ENCODE measurements at places on chromosomes 5 and 9. TPM values are rescaled to one million over a fixed set of nuclear protein-coding genes. Genes with fewer than 3 reads are reported as not detected.

The PCDHGB5 gene
- 10.0 TPM for total RNA-seq

The EDIL3 gene
- total RNA-seq = 11.3 TPM

The STOML2 gene
- 124 TPM for total RNA-seq

The RNF183 gene
- not detected for total RNA-seq

The PRDM9 gene
- not detected for total RNA-seq

The SOHLH1 gene
- not detected for total RNA-seq

The MEIKIN gene
- total RNA-seq = not detected

The PCDHB11 gene
- total RNA-seq = 1.7 TPM

The MBLAC2 gene
- 5.6 TPM for total RNA-seq

The F12 gene
- total RNA-seq = not detected

The ANKRD20A1 gene
- total RNA-seq = not detected

The PCDHB6 gene
- 0.83 TPM for total RNA-seq

The REEP5 gene
- 53.0 TPM for total RNA-seq

The PCDHB7 gene
- 2.8 TPM for total RNA-seq

- no peak for DNase-seq
Observed at GRCh38 chr5:141003791-141004611, 37.7 kb downstream of the PCDHAC2 start.

DNA sequence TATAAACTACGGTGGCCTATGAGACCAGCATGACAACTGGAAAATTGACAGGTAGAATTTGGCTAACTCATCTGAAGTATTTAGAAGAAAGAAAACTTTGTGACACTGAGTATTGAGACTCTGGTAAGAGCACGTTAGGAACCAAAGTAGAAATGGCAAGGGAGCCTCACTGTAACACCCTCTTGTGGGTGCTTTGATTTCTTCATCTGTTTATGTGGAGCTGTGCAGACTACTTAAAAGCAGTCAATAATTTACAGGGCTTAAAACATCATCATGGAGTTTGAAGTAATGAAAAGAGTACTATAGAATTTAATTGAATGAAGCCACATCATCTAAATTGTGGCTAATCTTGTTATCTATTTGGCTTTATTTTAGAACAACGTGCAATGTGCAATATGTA is 414.2 kb downstream of the CCDC171 start:
- no peak for DNase-seq

DNA sequence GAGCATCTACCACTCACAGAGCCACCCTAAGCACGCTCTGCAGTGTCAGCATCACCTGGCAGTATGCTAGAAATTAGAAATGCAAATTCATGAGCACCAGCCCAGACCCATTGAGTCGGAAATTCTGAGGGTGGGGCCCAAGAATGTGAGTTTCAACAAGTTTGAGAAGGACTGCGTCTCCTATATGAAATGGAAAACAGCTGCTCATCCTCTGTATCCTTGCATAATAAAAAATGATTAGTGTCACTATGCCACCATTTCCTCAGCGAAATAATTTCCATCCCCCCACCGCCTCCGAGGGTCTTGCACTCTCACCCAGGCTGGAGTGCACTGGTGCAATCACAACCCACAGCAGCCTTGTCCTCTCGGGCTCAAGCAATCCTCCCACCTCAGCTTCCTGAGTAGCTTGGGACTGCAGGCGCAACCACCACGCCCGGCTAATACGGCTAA is 1.3 kb upstream of the IQGAP2 start:
- no peak for DNase-seq

DNA sequence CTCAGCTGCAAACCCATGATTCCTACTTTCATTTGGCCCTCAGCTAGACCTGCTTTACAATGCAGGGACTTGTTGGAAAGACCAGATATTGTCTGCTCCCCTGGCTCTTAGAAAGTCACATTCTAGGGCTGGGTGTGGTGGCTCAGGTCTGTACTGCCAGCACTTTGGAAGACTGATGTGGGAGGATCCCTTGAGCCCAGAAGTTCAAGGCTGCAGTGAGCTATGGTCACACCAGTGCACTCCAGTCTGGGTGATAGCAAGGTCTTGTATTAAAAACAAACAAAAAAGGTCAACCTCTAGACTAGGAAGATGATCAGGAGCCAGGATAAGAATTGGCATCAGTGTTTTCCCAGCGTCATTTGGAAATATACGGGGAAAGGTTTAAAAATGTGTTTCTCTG is 145.8 kb downstream of the PALM2AKAP2 start:
- no peak for DNase-seq

DNA sequence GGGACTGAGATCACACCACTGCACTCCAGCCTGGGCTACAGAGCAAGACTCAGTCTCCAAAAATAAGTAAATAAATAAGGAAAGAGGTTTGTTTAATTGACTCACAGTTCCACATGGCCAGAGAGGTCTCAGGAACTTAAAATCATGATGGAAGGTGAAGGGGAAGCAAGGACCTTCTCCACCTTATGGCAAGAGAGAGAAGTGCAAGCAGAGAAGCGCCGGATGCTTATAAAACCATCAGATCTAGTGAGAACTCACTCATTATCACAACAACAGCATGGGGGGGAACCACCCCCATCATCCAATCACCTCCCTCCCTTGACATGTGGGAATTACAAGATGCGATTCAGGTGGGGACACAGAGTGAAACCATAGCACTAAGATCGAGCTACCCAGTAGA is 22.8 kb upstream of the RGMB start:
- no peak for DNase-seq

GRCh38 chr5:543351-543750 is 19.1 kb upstream of the SLC9A3 start:
- DNase-seq = no peak

GRCh38 chr5:147303976-147304375 is 69.2 kb downstream of the STK32A start:
- no peak for DNase-seq

- DNase-seq = no peak
Observed at GRCh38 chr5:107553117-107553555, 117.6 kb downstream of the EFNA5 start.

DNA sequence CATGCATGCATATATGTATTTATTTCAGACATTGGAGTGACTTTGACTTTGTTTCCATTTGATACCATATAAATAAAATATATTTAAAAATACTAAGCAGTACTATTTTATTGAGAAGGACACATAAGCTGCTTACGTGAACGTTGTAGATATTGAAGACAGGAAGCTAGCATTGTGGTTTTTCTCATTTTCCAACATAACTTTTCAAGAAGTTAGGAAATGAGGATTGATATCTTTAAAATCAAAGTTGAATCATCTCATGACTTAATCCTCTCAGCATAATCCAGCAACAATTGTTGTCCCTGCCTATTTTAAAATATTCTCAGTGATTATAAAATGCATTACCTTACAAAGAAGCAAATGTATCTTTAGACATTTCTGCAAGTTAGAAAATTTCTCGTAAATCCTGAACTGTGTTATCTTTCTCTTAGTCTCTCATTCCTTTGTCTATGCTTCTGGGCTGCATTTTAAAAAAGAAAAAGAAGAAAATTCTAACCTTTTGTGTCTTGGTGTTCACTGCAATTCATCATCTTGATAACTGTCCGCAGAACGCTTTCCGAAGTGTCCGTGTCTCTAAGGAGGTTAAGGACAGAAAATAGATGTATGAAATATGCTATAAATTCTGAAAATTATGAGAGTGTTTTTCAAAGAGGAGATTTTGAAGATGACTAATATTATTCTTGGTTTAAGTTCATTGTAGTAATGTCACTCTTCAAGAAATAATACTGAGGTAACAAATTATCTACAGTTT is 1089.9 kb upstream of the CDH6 start:
- no peak for DNase-seq

DNA sequence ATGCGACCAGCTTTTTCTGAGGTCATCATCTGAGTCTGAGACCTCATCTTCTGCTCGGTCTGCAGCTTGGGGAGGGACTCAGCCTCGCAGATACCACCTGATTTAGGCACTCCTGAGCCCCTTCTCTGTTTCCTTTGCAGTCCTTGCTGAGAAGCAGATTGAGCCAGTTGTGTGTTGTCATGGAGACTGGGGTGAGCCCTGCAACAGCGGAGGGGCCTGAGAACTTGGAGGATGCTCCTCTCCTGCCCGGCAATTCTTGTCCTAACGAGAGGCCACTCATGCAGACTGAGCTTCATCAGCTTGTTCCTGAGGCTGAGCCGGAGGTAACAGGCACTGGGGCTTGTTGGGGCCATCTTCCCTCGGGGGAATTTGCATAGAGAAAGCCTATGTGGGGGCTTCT is 19.2 kb downstream of the TEX53 start:
- no peak for DNase-seq

GRCh38 chr5:150671509-150672236 is 10.6 kb downstream of the MYOZ3 start:
- no peak for DNase-seq

GRCh38 chr9:73026375-73026774 is 73.5 kb upstream of the ALDH1A1 start:
- no peak for DNase-seq

DNA sequence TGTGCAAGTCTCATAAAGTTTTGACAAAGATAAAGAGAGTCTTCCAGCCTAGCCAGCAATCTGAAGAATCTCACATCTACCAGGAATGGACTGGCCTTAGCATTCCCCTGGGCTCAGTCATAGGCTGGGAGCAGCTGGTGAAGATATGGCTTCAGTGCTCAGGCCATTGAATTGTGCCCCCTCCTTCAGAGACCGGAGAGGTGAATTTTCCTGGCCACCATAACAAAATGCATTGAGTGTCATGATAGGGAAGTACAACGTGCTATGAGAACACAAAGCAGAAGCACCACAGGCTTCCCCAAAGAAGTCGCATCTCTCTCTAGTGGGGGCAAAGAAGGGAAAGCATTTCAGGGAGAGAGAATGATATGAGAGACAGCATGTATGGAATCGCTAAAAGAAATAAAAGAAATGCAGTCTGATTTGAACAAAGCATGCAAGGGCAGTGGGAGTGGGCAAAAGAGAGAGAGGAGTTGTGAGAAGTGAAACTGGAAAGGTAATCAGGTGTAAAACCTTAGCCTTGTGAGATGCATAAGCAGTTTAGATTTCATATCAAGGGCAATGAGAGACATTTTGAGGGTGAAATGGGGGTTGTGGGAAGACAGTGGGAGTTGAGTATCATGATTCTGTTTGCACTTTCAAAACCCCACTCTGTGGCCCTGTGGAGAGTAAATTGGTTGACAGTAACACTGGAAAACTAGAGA is 57.1 kb upstream of the NMUR2 start:
- DNase-seq = no peak

DNA sequence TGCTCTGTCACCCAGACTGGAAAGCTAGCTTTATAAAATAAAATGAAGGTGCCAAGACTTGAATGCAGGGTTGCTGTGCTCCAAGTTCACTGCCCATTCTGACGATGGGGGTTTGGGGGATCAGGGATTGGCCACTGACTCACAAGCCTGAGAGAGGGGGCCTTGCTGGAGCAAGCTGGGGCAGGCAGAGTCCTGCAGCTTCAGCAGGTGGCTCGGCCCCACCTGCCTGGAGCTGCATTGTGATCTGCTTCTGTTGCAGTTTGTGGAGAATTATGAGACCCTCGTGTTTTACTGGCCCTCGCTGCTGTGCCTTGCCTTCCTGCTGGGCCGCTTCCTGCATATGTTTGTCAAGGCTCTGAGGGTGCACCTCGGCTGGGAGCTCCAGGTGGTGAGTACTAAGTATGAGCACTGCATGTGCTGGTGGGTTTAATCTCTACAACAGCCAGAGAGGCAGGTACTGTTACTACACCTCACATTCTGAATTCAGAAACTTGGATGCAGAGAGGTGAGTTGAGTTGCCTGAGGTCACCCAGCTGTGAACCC is 31.1 kb upstream of the CCDC180 start:
- no peak for DNase-seq

DNA sequence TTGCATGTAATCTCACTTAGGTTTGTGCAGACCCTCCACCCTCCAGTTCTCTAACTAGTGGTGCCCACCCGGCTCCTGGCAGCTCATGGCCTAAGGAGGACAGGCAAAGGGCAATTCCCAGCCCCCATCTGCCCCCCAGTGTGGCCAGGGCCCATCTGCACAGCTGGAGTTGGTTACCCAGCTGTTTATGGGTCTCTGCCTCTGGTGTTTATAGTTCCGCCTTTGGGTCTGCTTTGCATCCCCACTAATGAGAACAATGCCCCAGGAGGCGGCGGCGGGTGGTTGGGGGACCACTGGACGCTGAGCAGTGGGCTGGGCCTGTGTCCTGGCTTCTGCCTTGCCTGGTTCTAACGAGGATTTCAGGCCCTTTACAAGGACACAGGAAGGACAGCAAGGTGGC is 62.4 kb downstream of the NDST1 start:
- no peak for DNase-seq

- no peak for DNase-seq
Observed at GRCh38 chr9:36484124-36484523, 84.1 kb upstream of the RNF38 start.

DNA sequence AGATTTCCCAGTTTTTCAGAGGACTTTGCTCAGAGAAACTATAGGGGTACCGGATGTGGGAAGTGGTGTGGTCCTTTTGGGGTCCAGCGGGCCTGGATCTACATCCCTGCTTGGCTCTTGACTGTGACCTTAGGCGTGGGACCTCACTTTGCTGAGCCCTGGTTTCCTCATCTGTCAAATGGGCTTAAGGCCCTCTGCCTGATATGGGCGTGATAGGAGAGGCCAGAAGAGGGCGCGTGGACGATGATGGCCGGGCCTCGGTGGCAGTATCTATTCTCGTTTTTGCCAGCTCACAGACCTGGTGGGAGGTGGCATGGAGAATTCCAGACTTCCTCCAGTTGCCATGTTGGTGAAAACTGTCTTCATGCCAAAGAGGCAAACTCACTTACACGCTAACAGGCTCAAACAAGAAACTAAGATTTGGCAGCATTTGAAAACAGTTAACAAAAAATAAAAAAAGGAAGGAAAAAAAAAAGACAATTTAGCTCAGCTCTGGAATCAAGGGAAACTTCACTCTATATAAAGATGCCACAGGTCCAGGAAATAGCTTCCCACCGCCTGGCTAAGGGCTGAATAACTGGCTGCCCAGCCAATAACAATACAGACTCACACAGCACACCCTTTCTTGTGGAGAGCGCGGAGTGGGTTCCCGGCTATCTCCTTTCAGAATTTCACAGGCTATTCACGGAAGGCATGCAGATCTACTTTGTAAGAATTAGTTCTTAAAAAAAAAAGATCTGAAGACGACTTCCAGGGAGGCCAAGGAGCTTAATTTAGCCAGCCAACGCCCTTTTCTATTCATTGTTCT is 1.7 kb downstream of the SH3PXD2B start:
- DNase-seq = no peak

DNA sequence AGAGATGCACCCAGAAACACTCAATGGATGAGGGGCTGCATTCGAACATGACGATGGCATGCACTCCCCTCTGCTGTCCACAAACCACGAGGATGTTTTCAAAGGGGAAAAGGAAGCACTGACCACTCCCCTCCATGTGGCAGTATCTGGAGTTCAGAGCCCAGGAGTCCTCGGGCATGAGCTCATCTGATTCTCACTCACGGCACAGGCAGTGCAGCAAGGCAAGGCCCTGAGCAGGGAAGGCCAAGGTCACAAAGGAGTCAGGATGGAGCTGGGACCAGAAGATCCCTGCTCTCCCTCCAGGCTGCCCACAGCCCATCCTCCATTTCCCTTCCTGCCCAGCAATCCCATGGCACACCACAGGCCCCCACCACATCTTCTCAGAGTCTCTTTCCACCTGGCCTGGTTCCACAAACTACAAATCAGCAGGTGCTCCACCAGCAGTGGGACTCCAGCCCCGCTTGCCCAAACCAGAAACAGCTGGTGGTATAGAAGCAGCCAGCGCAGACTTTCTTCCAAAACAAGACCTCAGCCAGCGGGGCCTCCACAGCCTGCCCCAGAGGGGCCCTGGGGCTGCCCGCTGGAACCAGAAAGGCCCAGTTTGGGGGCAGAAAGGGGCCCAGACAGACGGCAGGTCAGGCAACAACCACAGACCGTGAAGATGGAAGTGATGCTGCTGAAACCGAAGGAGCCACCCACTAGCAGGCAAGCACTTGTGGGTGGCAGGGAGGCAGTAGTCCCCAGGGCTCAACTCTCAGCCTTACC is 12.2 kb downstream of the TNIP1 start:
- no peak for DNase-seq

- DNase-seq = no peak
Observed at GRCh38 chr5:16849775-16850174, 86.3 kb downstream of the MYO10 start.
